Stimulated activated CD8-positive, alpha-beta memory T cell treated with anti-CD3 and anti-CD28 coated beads, Interleukin-7, amount 100 ng/mL, for 24 hours (primary cell): ENCODE measurements at places on chromosomes 5 and 9.

DNA sequence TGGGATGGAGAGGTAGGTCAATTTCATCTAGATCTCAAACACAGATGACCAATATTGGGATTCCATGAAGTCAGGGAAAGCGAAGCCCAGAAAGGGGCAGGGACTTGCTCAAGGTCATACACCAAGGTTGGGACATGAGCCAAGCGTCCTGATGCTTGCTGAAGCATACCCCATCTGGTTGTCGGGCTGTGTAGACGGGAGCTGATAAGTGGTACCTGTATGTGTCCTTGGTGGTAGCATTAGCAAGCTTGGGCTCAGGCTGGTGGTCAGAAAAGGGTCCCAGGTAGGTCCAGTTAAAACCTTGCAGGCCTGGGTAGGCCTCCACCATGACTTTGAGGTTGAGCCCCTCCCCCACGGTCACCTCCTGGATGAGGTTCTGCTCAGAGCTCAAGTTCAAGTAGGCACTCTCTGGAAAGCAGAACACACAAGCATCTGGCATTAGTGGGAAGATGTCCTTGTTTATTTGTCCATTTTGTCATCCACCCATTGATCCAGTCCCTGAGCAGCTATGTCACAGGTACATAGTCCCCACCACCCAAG lies 13.2 kb downstream of the CSF1R start:
- no peak for DNase-seq

DNA sequence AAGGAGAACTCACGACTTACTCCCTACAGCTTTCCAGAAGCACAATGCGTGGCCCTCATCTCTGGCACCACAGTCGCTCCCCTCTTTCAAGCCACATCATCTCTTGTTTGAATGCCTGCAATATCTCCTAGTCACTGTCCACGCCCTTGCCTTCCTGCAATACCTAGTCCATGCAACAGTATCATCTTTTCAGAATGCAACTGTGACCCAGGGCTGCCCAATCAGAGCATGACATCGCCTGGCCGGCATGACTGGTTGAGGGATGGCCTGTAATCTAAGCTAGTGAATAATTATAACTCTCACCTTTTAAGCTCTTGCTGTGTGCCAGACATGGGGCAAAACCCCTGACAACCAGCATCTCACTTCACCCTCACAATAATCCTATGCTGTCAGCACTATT lies 52.5 kb upstream of the CPEB4 start:
- DNase-seq = no peak

GRCh38 chr5:117675646-117676045 lies 1101.0 kb upstream of the SEMA6A start:
- no peak for DNase-seq

GRCh38 chr5:122442938-122443337 lies 130.9 kb downstream of the SNCAIP start:
- DNase-seq = no peak

DNA sequence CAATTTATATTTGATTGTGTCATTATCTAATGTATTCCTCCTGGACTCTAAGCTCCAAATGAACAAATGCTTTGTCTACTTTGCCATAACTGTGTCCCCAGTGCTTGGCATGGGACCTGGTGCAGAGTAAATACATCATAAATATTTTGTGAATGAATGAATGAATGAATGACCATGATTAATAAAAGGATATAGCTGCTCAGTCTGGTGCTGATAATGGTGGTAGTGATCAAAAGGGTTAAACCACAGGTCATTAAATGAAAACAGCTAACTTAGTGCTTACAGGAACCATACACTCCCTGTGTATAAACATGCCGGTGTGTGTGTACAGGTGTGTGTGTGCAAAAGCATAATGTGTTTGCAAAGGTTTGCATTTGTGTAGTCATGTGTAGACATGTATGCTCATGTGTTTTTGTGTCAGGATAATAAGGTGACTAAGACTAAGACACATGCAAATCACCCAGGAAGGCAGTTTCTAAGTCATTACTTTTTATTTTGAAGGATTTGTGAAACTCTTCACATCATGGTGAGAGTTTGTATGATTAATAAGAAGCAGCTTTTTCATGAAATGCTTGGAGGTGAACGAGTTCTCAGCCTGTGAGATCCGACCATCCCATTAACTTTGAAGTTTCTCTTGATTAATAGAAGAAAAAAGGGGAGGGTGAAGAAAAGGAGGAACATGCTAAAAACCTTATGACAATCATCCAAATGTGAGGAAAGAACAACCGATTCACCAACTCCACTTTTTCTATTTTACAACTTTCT lies 24.6 kb downstream of the SPARC start:
- DNase-seq = no peak

DNA sequence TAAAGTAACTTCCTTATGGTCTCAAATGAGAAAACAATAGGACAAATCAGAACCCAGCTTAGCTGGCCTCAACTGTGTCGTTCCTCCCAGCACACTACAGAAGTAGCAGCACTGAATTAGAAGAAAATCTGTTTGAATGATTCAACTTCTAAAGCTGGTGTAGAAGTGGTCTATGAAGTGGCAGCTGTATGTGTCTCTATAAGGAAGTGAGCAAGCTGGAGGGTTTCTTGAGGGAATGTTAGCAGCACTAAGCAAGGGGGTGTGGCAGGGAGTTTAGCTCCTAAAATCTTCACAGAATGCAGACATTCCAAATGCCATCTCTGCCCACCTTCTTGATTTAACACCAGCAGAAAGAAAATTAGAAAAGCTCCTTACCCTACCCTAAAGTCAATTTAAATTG lies 4.1 kb downstream of the KLF9 start:
- no peak for DNase-seq

DNA sequence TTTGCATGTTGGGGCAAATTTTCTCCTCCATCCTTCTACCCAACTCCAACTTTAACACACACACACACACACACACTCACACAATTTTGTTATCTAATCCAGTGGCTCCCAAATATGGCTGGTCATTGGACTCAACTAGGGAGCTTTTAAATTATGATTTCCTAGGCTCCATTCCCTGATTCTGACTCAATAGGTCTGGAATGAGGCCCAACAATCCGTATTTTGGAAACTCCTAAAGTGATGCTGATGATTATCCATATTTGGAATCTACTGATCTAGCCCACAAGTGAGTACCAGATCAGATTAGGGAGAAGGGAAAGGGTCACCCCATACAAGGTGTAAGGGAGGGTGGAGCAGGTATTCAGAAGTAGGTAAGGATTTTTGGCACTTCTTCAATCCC lies 309.7 kb downstream of the TLE1 start:
- DNase-seq = no peak

DNA sequence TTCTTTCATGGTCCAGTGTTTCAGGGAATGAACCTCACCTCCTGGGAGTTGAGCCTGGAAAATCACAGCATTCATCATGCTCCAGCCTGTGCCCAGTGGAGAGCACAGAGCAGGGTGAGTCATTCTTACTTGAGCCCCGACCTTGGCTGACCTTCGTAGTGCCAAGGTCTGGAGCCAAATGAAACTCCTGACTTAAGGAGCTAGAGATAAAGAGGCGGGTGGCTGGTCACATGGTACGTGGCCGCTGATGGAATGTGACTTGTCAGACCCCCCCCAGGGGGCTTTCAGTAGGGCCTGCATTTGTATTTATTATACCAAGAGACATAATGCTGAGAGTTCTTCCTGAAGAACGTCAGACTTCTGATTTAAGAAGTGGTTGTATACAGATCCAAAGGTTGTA lies 15.0 kb upstream of the PIP5K1B start:
- no peak for DNase-seq

GRCh38 chr9:137454145-137454596 lies 5.0 kb downstream of the NSMF start:
- DNase-seq = no peak

GRCh38 chr9:9552665-9553064 lies 1060.1 kb downstream of the PTPRD start:
- no peak for DNase-seq

DNA sequence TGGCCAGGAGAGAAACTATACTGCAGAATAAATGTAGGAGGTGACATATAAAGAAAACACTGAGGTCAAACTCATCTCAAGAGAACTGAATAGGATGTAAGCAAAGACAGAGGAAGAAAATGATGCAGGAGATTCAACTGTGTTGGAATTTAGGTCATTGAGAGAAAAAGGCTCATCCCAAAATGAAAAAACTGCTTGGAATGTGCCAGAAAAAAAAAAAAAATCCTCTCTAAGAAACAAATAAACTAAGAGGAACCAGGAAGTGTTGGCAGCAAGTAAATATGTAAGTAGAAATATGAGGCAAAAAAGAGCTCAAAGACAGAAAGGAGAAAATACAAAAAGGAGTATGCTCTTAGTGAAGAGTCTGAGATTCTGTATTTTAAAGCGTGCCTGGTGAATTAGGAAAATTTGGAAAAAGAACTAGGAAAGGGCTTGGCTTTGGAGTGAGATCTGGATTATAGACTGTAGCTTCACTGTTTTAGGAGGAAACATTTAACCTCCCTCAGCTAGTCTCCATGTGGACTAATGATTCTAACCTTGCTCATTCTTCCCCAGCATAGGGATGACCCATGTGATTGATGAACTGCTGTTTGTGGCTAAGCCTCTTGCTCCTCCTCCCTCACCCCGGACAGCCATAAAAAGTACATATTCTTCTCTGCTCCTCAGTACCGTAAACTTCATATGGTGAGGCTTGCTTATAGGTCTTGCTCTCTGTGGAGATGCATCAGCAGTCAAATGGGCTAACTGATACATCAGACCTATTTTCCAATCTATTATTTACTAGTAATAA lies 185.6 kb upstream of the POU5F2 start:
- no peak for DNase-seq

DNA sequence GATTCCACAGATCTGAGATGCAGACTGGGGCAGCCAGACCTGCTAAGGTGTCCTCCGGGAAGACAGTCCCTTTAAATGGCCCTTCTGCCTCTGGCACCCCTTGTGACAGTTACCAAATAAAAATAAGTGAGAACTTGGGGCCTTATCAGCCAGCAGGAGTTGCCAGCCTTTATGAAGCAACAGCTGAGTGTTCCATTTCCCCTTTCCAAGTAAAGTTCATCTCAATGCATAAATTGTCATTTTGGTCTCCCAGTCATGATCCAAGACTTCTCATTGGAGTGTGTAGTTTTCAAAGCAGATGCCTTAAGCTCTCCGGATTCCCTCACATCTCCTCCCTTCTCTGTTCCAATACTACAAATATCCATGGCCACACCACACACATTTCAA lies 4.1 kb downstream of the PTCH1 start:
- no peak for DNase-seq

DNA sequence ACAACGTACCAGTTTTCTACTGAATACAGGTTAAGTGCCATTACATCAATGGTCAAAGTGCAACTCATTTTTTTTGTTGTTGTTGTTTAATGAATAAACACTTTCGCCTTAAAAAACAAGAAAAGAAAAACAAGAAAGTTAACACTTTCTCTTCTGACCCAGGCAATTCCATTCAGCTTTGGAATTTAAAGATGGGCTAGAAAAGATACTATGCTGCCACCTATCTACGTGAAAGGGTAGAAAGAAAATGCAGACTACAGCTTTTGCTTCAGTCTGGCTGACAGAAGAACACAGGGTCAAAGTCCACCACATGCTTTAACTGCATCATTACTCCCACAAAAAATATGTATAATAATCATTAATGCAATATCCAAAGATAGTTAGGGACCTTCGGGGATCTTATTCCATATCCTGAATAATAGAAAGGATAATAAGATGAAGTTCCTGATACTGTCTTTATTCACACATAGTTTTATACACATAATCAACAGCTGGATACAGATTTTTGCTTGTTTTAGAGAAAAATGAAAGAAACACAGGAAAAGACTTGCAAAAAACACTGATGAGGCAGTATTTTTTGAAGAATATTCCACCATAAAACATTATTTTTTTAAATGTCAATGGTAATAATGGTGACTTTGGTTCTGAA lies 40.4 kb downstream of the ZDHHC21 start:
- DNase-seq = no peak

DNA sequence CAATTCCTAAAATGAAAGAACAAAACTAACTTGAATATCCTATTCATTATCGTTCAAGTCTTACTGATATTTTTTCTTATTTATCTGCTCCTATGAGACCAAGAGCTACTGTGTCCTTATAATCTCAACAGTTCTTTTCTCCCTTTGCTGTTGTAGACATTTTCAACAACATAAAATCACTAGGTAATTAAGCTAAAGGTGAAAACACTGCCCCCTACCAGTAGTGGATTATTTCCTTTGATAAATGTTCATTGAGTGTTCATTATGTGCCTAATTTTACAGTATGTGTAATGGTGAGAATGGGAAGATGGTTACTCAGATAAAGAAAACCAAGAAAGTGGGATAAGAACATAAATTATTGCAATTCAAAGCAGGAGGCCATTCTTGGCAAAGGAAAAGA lies 41.4 kb upstream of the PAPPA start:
- no peak for DNase-seq

DNA sequence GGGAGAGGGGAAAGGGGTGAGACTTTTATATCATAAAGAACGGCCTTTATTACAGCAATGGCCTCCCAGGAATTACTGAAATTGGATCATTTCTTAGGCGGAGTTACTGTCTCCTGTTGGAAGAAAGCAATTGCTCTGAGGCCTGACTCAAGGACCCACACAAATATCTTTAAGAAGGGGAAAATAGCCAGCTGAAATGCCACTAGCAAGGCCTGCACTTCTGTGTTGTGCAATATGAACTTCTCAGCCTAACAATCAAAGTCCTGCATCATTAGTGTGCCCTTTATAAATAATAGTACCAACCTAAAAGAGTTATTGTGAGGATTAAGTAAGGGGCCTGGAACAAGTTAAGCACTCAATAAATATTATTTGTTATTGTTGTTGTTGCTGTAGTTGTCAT lies 30.1 kb upstream of the TRIM32 start:
- DNase-seq = no peak

- no peak for DNase-seq
Measured at GRCh38 chr9:125851979-125852378, 104.8 kb downstream of the PBX3 start.

GRCh38 chr5:139388198-139388821 lies 1.4 kb downstream of the MZB1 start:
- no peak for DNase-seq

GRCh38 chr9:113359385-113359784 lies 10.0 kb downstream of the BSPRY start:
- no peak for DNase-seq

GRCh38 chr5:94345257-94345656 lies 273.1 kb downstream of the KIAA0825 start:
- no peak for DNase-seq

- DNase-seq = no peak
Measured at GRCh38 chr5:65481171-65481581, 544 bp downstream of the ADAMTS6 start.

GRCh38 chr5:51387884-51388275 lies 4.6 kb downstream of the ISL1 start:
- DNase-seq = no peak
